ENCODE measurements at places on chromosomes 12 and 14. TPM values are rescaled to one million over a fixed set of nuclear protein-coding genes. Genes with fewer than 3 reads are reported as not detected.

- DNase-seq: no peak
Measured at GRCh38 chr12:28870839-28871440, 278.1 kb upstream of the FAR2 start.

- DNase-seq: no peak
Measured at GRCh38 chr12:52407918-52408317, 1.8 kb upstream of the KRT82 start.

Gene CLEC14A
- 32.5 TPM for total RNA-seq

Gene STYK1
- not detected for total RNA-seq

Gene KLRC2
- not detected for total RNA-seq

Gene GDF11
- 5.4 TPM for total RNA-seq

All from omental fat pad (tissue), 4 donors.